ENCODE measurements at places on chromosomes 3 and 15. TPM values are rescaled to one million over a fixed set of nuclear protein-coding genes. Genes with fewer than 3 reads are reported as not detected.

The NDN gene
- total RNA-seq = 34.8 TPM

The CLDN18 gene
- not detected for total RNA-seq

The KLHL40 gene
- not detected for total RNA-seq

The CILP gene
- total RNA-seq = 0.04 TPM

The SNTN gene
- total RNA-seq = not detected

The RARRES1 gene
- 0.81 TPM for total RNA-seq

The OSTN gene
- total RNA-seq = 0.09 TPM

The SMAD6 gene
- 6.0 TPM for total RNA-seq

The XCR1 gene
- total RNA-seq = not detected

The TMEM212 gene
- not detected for total RNA-seq

The PLCH1 gene
- total RNA-seq = 17.8 TPM

The ZBTB47 gene
- total RNA-seq = 4.2 TPM

The DISP2 gene
- 0.59 TPM for total RNA-seq

The ATP13A5 gene
- not detected for total RNA-seq

The FSIP1 gene
- 0.64 TPM for total RNA-seq

The PP2D1 gene
- total RNA-seq = not detected

The CLDN11 gene
- total RNA-seq = 2.4 TPM

The PDHB gene
- total RNA-seq = 132 TPM

The CYP8B1 gene
- not detected for total RNA-seq

The FBXL2 gene
- total RNA-seq = 2.7 TPM

The DNASE1L3 gene
- total RNA-seq = not detected

The ADCY5 gene
- 6.1 TPM for total RNA-seq

The CPA3 gene
- total RNA-seq = not detected
